NCI-H1105 (cell line): ENCODE measurements at places on chromosomes 7 and 10.

- no peak for DNase-seq
Measured at GRCh38 chr7:67553378-67553777, 556.7 kb downstream of the TYW1 start.

DNA sequence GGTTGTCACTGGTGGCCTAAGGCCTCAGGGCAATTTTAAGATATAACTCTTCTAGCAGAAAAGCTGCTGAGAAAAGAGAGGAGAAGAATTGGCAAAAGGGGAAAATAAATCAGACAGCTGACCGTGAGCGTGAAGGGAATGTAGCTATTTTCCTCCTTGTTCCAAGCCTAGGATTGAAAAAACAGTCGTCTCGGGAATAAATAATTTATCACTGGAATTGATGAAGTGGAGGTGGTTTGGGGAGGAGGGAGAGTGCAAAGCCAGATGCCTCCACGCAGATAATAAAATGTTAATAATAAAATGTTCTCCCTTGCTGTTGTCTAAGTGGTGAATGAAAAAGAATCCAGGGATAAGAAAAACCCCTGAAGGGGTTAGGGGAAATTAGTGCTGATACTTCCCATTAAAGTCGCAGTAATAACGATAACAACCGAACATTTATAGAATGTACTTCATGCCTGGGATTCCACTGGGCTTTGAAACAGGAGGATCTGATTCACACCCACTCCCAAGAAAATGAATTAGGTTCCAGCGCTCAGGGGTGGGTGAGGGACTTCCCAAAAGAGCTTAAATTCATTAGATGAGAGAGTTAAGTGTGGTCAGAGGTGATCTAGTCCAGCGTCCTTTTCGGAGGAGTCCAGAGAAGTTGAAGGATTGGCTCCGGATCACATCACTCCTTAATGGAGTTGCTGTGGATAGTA, 27.3 kb downstream of the BAMBI start:
- DNase-seq = no peak

DNA sequence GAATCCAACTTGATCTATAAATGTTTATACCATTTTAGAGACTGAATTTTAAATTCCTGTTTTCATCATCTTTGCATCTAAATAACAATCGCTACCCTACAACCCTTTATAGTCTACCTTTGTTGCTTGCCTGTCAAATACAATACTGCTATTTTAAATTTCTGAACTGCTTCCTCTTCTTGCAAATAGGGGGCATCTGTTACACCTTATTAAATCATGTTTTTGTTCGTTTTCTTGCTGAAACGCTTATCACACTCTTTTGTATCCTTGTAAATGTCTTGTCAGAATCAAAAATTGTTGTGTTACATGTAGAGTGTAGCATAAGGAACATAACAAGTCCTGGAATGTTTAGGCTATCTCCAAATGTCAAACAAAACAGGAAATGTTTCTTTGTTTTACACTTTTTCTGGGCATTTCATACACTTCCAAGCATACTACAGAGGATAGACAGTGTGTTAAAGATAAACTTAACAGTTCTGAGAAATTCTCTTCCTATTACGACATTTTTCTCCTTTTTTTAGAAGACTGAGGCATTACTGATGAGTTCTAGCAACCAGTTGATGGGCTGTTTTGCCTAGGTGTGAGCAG, 281.3 kb downstream of the GPR158 start:
- DNase-seq = no peak

DNA sequence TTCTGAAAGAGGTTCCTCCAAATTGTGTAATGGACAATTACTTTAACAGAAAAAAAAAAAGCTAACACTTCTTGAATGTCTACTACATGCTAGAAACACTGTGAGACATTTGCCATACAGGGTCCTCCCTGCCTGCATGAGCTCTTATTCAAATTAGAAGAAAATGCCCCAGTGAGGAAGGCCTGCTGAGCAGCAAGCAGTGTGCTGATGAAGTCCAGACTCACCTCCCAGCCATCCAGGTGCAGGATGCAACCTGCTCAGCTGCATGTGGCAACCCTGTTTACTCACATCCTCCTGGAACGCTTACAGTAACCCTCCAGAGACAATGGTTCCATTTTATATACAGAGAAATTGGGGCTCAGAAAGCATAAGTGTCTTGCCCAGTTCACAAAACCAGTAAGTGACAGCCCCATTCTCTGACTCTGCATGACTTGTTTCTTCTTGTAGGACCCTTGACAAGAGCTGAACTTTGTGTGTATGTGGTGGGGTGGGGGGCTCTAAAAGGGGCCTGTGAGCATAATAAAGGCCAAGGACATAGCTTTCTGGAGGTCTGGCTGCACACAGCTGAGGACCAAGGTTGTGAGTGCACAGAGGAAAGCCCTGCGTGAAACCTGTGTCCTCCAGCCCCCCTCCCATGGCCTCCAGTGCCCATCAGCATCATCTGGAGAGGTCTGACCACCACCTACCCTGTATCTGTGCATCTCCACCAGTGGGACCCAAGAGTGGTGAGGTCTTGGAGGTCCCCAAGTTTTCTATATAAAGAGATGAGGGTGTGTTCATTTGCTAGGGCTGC, 387.8 kb downstream of the GRID1 start:
- DNase-seq = no peak

GRCh38 chr10:11270858-11271179, 253.1 kb downstream of the CELF2 start:
- DNase-seq = no peak

GRCh38 chr10:62374862-62375710, 917 bp downstream of the ZNF365 start:
- DNase-seq = no peak

DNA sequence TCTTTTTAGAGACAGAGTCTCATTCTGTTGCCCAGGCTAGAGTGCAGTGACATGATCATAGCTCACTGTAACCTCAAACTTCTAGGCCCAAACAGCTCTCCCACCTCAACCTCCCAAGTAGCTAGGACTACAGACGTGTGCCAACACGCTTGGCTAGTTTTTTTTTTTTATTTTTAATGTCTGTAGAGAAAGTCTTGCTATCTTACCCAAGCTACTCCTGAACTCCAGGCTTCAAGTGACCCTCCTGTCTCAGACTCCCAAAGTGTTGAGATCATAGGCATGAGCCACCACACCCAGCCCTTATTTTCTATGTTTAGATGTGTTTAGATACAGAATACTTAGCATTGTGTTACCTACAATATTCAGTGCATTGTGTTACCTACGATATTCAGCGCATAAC, 46.4 kb downstream of the KMT2E start:
- no peak for DNase-seq
